CD4-positive, CD25-positive, alpha-beta regulatory T cell (primary cell): ENCODE measurements at places on chromosomes 2 and 18.

DNA sequence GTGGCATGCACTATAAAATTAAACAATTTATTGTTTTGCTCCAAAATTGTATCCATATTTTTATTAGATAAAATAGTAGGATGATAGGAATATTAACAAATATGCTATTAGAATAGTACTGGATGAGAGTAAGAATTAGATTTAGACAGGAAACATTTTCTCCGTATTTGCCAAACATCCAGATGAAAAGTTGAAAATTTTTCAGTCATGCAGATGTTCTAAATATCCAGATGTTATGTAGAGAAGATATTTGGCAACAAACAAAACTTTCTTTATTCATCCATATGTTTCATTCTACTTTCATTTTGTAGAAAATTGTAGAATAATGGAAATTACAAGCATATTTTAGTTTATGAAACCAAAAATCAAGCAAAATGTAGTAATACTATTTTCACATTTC lies 45.2 kb upstream of the NEUROD1 start:
- no peak for DNase-seq

DNA sequence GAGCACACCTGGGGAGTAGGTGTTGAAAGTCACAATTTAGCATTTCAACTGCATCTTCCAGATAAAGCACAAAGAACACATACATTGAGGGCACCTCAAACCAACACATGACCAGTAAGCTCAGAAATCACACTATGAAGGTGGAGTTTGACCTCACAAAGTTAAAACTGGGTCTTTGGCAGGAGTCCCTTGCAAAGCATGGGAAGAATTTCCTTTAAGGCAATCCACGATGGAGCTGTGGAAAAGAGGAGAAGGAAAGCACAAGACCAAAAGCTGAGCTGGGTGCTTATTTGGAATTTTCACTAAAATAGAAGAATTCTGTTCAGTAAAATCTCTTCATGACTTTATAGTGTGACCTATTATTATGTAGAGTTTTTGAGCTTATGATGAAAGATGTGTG lies 212.9 kb upstream of the APCDD1 start:
- DNase-seq = no peak

- DNase-seq = no peak
Measured at GRCh38 chr2:119292226-119292625, 68.6 kb downstream of the STEAP3 start.

- no peak for DNase-seq
Measured at GRCh38 chr18:23377669-23378301, 75.3 kb upstream of the RIOK3 start.

DNA sequence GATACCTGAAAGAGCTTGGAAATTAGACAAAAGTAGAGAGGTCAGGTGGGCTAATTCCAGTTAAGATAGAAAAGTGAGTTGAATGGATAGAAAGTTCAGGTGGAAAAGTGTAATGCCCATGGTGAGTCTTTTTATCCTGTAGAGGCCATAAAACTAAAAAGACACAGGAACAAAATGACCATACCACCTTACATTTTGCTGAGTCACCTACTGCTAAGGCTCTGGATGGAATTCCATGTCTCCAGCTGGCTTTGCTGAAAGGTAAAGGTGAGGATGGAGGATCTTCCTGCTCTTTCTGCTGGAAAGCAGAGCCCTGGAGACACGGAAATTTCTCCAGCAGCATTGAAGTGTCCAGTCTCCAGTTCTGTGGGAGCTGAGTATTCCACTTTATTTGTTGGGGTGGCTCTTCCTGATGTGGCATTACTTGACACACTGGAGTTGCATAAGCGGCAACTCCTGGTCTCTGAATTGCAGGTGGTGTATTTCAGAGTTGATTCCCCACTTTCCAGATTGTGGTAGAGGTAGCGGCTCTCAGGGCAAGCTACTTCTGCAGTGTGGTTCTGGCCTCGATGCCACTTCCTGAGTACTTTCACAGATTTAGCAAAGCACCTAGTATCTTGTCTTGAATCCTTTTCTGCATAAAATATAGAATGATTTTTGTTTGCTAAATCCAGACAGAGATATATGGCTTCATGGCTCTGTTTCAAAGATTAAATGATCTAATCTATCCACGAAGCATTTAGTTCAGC lies 10.7 kb downstream of the IL1RL2 start:
- no peak for DNase-seq

GRCh38 chr2:60857056-60857455 lies 24.3 kb upstream of the REL start:
- DNase-seq = no peak

- no peak for DNase-seq
Measured at GRCh38 chr2:236661061-236661761, 91.6 kb downstream of the ACKR3 start.

- DNase-seq = no peak
Measured at GRCh38 chr2:98505311-98505808, 60.7 kb downstream of the INPP4A start.

- no peak for DNase-seq
Measured at GRCh38 chr2:102758439-102758838, 3.4 kb upstream of the TMEM182 start.

DNA sequence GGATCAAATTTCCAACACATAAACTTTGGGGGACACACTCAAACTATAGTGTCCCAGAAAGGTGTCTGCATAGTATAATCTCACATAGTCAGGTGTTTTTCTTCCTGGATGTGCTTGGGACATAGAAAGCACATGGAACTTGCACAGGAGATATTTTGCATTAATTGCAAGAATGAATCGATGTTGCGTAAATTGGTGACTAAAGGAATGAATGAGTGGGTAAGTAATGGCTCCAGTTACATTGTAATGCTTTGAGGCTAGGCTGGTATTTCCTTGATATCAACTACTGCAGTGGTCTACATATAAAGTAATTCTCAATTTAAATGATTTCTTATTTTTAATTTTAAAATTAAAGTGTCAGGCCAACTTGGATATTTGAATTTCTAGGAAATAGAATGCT lies 53.4 kb downstream of the SH3RF3 start:
- DNase-seq = no peak

DNA sequence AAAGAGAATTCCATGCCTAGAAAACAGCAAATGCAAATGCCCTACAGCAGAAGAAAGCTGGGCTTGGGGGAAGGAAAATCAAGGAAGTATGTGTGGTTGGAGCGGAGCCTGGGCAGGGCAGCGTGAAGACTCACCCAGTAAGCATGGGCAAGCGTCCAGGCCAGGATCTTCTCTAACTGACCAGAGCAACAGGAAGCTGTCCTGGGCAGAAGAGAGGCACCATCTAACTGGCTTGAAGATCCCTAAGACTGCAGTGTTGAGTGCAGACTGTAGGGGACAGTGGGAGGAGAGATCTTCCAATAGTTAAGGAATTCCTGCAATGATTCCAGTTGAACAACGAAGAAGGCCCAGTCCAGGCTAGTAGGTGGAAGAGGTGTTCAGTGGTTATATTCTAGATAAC lies 57.9 kb downstream of the NXPH2 start:
- DNase-seq = no peak

DNA sequence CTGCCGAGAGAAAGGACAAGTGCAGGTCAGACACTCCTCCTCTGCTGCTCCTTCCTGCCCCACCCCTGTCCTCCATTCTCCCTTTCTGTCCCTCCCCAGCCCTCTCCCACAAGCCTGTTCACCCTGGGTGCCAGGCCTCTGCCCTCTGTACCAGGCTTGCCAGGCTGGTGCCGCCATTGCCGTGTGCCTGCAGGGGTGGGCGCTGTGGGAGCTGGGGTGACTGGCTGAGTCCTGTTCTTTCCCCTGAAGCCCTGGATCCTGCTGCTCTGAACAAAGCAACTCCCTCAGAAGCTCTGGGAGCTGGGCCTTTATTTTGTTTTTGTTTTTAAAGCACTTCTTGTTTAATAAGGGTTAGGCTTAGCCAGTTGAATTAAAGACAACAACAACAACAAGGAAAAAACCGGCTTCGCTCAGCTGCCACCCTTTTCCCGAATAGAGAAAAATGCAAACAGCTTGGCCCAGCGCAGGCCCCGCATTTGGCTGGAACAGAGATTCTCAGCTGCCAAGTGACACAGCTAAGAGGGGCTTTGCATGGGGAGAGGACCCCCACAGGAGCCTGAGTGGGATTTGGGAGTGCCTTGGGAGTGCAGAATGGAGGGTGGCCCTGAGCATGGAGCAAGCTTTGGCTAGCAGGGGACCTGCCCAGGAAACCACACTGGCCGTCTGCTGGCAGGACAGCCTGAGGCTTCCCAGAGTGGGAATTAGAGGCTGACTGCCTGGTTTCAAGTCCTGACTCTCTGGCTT lies 9.1 kb downstream of the PCARE start:
- no peak for DNase-seq

- no peak for DNase-seq
Measured at GRCh38 chr18:55497825-55498403, 90.1 kb downstream of the TCF4 start.

DNA sequence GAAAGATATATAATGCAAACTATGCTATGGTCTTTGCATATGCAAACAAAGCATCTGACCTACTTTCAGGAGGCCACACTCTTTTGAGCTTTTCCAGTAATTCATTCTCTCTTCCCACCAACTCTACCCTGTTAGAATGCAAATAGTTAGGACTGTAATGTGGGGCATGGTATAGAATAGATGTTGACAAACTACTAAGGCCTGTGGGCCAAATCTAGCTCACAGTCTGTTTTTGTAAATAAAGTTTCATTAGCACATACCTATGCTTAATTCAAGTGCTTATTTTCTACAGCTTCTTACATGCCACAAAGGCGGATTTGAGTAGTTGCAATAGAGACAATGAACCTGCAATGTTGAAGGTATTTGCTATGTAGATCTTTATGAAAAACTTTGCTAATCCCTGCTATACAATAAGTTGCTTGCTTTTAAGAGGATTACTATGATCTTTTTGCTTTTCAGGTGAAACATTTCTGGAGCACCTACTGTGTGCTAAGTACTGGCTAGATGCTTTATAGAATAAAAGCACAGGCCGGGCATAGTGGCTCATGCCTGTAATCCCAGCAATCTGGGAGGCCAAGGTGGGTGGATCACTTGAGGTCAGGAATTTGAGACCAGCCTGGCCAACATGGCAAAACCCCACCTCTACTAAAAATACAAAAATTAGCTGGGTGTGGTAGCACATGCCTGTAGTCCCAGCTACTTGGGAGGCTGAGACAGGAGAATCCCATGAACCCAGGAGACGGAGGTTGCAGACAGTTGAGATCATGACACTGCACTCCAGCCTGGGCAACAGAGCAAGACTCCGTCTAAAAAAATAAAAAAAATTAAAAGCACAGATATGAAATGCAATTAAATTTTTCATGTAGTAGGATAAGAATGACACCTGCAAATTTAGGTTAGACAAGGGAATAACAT lies 267.8 kb downstream of the DPP10 start:
- DNase-seq = no peak

- DNase-seq = no peak
Measured at GRCh38 chr18:26406854-26407517, 141.4 kb downstream of the KCTD1 start.

- DNase-seq = no peak
Measured at GRCh38 chr18:32683044-32683443, 89.8 kb downstream of the KLHL14 start.

DNA sequence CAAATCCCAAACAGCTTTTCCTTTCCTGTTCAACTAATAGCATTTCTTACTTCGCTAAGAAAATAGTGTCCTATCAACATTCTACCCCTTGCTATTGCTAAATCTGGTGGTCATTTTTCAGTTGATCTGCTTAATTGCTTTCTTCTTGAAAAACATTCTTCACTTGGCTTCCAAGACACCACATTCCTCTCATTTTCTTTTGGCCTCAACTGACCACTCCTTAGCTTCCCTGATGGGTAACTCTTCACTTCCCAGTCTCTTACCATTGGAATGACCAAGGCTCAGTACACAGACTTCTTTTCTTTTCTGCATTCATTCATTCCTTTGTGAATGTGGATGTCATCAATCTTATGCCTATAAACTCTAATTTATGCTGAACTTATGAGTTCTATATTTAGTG lies 230.8 kb upstream of the CDH2 start:
- no peak for DNase-seq

- no peak for DNase-seq
Measured at GRCh38 chr2:197760293-197760657, 24.8 kb downstream of the BOLL start.

- DNase-seq = no peak
Measured at GRCh38 chr18:76524477-76524876, 29.4 kb upstream of the ZNF516 start.

GRCh38 chr2:187527262-187527661 lies 27.0 kb downstream of the TFPI start:
- DNase-seq = no peak

DNA sequence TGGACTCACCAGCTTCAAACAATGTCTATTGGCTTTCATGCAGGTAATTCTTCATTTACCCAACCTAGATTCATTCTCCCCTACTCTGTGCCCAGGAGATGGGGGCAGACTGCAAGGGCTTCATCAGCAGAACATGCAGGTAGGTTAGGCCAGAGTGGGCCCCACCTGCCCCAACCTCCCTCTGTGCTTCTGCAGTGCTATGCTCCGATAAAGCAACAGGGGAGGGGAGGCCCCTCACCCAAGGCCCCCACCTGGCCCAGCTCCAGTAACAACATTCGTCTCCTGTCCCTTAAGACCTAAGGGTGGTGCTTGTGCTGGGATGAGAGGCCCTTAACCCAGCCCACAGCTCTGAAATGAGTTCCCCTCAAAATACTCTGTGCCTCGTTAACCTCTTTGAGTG lies 16.7 kb upstream of the GYPC start:
- no peak for DNase-seq

- DNase-seq = no peak
Measured at GRCh38 chr2:146927080-146927711, 917.6 kb upstream of the ACVR2A start.

DNA sequence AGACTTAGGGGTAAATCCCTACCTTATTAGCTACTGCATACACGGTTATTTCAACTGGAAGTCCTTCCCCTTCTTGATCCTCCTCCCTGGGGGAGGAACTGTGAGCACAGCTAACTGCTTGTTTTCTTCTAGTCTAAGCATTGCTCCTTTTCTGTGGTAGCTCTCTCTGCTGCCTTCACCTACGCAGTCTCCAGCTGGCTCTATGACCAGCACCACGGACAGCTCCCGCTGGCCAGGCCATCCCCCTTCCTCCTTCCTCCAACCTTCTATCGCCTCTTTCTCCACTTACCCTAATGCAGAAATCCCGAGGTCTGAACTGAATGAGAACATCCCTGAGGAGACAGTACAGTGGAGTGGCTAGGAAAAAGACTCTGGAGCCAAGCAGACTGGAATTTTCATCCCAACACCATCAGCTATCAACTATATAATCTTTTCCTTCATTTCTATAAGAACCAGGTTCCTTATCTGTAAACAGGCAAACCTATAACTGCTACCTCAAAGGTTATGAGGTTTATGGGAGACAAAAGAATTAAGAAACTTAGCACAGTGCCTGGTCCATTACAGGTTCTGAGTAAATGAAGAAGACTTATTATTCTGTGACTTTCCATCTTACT lies 4.7 kb upstream of the CFAP65 start:
- DNase-seq = no peak
